ENCODE measurements at places on chromosomes 1 and 21.

- no peak for DNase-seq
Measured at GRCh38 chr1:153934746-153935145, 11.8 kb downstream of the DENND4B start.

GRCh38 chr1:63327417-63328054, 5.2 kb downstream of the FOXD3 start:
- no peak for DNase-seq

DNA sequence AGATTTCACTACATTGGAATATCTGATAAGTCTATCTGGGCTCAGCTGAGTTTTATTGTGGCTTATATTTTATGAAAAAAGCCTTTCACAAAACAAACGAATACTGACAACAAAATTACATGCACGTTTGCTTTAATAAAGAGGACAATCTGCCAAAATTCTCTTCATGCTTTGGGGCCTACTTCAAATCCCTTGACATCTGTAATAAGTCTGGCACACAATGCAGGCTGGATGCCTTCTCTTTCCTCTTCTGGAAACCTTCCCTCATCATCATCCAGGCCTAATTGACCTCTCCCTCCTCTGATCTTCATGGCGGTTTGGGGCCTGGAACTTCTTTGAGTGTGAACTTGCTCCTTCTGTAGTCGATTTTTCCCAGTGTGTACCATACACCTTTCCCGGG, 70.3 kb downstream of the MAP10 start:
- DNase-seq, result no peak

GRCh38 chr1:219422811-219423598, 189.9 kb downstream of the ZC3H11B start:
- DNase-seq, result no peak

GRCh38 chr1:7993593-7994479, 32.3 kb downstream of the ERRFI1 start:
- no peak for DNase-seq

DNA sequence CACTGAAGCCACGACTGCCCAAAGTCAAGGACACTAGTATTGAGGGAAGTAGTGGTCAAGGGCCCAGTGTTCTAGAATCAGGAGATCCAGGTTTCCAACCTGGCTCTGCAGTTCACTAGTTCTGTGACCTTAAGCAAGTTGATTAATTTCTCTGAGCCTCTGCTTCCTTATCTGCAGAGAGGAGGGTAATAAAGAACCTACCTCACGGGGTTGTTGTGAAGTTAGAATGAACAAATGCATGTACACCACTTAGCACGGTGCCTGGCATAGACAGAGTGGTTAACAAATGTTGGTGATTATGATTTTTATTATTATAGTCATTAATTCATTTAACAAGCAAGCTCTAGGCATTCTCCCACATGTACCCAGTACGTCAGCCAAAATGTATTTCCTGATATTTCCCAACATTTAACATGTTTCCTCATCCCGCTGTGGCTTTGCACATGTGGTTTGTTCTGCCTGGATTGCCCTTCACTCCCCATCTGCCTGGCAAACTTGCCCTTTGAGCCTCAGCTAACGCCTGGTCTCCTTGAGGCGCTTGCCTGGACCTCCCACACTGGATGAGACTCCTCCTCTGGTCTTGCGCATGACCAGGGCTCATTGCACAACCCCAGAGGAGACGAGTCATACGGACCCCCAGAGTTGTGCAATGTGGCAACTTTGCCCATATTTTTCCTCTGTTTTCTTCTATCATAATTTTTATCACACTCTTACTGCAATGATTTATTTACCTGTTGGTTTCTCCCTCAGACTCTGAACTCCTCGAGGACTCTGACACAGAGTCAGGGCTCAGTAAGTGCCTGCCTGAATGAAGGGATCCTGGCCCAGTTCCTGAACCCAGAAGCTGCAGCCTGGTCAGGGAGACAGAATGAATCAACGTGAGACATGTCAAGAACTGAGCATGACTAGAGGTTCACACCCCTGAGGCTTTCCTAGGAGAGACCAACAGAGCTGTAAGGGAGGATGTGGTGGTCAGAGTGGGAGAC, 20.7 kb upstream of the MFSD2A start:
- no peak for DNase-seq

- no peak for DNase-seq
Measured at GRCh38 chr1:18927654-18928272, 25.4 kb upstream of the ALDH4A1 start.

GRCh38 chr1:245437369-245438062, 282.7 kb downstream of the KIF26B start:
- DNase-seq, result no peak

DNA sequence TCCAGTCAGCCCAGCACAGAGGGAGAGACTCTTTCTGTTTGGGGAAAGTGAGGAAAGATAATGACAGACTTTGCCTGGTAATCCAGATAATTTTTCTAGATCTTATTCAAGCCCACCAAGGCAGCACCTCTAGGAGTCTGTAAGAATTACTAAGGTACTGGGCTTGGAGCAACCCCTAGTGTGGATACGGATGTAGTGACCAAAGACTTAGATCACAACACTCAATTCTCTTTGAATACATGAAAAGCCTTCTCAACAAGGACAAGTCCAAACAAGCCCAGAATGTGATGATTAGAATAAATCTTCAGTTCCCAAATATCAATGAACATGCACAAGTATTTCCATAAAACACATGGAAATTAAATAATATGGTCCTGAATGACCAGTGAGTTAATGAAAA, 206.9 kb downstream of the MRPL39 start:
- no peak for DNase-seq

GRCh38 chr1:8197493-8198282, 120.2 kb upstream of the SLC45A1 start:
- no peak for DNase-seq

DNA sequence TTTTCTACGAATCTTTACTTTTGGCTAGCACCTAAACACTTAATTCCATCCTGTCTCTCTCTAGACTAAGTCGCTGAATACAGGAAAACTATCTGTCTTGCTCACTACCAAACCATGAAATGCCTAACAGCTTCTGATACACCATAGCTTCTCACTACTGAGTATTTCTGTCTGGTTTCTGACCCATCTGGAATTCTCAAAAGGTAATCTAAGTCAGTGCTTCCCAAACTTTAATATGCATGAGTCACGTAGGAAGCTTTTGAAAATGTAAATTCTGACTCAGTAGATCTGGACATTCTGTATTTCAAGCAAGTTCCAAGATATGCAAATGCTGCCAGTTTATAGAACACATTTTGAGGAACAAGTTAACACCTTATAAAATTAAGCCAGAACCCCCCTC, 9.2 kb upstream of the OVGP1 start:
- DNase-seq, result no peak

GRCh38 chr1:183105449-183105848, 80.6 kb upstream of the LAMC2 start:
- DNase-seq, result no peak

- DNase-seq, result no peak
Measured at GRCh38 chr21:35637431-35637830, 422.9 kb downstream of the SETD4 start.

GRCh38 chr1:110460253-110461220, 9.6 kb downstream of the PROK1 start:
- DNase-seq, result no peak

- no peak for DNase-seq
Measured at GRCh38 chr1:7110321-7110720, 325.1 kb downstream of the CAMTA1 start.

GRCh38 chr21:14569868-14570267, 23.8 kb upstream of the SAMSN1 start:
- DNase-seq, result no peak

DNA sequence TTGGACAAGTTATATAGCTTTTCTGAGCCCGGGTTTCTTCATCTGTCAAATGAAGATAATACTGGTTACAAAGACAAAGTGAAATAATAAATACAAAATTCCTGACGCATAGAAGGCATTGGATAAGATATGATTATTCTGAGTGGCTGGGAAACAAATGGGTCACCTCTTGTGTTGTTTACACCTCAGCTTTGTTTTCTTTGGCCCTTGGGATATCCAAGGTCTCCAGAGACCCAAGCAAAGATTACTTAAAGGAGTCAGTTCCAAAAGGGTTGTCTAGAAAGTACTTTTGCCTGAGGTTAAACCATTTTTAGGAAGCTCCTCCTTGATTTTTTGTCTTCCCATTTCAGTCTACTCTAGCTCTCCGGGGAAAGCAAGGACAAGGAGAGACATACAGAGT, 9.7 kb downstream of the KHDRBS1 start:
- no peak for DNase-seq

DNA sequence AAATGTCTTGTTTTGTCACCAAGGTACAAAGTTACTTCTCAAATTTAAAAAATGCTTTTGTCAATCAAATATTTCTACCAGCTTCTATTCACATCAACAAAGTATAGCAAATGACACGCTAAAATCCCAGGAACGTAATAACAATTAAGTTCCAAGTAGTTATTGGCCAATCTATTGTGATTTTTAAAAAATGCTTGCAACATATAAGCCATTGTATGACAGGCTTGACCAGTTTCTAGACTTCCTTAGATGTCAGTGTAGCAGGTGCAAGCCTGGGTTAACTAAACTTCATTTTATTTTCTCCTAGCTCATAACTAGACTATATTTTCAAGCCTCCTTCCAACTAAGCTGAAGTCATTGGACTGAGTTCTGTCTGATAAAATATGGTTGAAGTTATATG, 494.5 kb upstream of the PKN2 start:
- DNase-seq, result no peak

DNA sequence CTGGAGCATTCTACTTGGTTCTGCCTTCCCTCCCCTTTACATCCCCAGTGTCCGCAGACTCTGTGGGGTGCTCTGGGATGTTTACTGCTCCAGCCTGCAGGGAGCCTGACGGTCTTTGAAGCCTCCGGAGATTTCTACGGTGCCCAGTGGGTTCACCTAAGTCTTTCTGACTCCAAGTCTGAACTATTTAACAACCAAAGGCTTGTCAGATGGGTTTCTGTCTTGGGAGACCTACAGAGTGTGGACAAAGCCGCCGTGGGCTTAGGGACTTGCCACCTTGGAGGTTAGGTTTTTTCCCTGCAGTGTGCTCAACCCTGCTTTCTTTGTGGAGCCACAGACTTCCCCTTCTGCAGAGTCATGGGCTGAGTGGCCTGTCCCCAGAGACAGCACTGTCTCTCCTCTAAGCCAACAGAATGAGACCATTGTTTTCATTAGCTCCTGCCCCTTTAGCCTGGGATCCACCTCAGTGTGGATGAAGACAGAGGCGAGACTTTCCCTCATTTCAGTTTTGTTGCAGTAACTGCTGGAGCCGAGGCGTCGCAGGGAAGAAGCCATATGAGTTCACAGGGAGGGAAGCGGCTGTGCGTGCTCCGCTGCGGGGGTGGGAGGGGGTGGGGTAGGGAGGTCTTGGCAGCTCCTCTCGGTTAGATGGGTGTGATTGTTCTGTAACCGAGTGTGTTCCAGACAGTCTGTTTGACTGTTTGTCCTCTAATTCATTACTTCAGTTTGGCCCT, 120.7 kb downstream of the CNIH3 start:
- DNase-seq, result no peak

DNA sequence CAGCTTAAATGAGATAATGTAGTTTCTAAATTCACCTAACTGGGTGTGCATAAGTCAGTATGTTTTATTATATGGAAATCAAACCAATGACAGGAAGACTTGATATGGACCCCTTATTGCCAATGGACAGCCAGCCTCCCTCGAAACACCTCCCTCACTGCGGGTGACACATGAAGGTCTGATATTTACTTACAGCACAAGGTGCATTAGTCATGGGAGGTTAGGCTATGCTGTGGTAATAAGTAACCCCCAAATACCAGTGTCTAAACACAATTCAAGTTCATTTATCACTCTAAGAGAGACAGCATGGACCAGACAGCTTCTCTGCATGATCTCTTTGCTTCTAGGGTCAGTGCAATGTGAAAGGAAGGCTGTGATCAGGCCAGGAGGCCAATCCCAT, 126.0 kb upstream of the KCNJ6 start:
- no peak for DNase-seq

- no peak for DNase-seq
Measured at GRCh38 chr1:119799599-119800177, 11.6 kb downstream of the REG4 start.

DNA sequence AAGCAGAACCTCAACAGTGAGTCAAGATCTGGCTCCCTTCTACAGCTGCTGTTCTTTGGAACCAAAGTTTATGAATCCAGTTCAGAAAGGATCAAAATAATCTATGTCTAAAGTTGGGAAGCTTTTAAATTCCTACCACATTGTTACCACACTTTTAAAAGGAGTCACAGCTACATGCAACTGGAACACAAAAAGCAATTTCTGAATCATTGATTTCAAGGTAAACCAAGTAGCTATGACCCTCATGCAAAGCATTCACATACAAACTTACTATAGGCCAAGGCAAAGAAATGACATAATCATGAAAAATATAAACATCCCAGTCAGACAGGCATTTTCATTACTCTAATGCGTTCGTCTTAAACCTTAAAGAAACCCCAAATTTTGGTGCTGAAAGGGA, 3.5 kb downstream of the SIPA1L2 start:
- no peak for DNase-seq

GRCh38 chr1:107949467-107950253, 15.3 kb downstream of the VAV3 start:
- no peak for DNase-seq

- no peak for DNase-seq
Measured at GRCh38 chr1:196088541-196088940, 519.7 kb downstream of the KCNT2 start.

- no peak for DNase-seq
Measured at GRCh38 chr1:101567582-101568189, 330.9 kb downstream of the S1PR1 start.

GRCh38 chr1:211625040-211625439, 46.1 kb upstream of the SLC30A1 start:
- no peak for DNase-seq

- no peak for DNase-seq
Measured at GRCh38 chr21:32690085-32690484, 37.7 kb downstream of the SYNJ1 start.

- DNase-seq, result no peak
Measured at GRCh38 chr21:38495242-38495641, 3.0 kb downstream of the ERG start.

Measured in cortex of kidney (tissue), 1 donor.